ENCODE measurements at places on chromosomes 13 and 19.

- no peak for DNase-seq
Measured at GRCh38 chr13:21541980-21542379, 62.0 kb downstream of the MICU2 start.

DNA sequence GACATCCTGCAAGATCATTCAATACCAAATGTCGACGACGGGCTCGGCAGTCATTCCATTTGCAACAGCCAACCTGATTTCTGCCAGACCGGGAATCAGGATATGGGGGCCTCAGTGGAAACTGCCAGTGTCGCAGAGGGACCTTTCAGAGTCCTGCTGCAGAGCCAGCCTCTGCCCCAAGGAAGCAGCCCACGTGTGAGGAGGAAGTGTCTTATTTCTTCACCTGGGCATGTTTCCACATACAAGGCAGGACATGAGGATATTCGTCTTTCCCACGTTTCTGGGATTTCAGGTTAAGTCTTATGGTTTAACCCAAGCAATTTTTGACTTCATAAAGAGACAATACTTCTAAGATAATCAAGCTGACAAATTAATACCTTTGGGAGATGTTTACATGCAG, 69.9 kb downstream of the ABCC4 start:
- DNase-seq: no peak

DNA sequence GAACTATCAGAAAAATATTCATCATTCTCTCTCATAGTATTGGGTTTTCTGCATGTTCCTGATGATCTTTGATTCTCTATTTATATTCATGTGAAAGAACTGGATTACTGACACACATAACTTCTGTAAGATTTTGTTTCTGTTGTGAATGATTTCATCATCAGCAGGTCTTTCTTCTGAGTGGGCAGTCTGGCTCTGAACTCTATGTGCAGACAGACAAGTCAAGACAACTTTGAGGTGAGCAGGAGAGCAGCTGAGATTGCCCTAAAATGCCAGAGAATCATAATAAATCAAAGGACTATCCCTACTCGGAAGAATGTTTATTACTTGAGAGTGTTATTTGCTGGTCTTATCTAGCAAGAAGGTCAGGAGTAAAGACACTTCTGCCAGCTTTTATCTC, 652.1 kb upstream of the GPC6 start:
- DNase-seq: no peak

DNA sequence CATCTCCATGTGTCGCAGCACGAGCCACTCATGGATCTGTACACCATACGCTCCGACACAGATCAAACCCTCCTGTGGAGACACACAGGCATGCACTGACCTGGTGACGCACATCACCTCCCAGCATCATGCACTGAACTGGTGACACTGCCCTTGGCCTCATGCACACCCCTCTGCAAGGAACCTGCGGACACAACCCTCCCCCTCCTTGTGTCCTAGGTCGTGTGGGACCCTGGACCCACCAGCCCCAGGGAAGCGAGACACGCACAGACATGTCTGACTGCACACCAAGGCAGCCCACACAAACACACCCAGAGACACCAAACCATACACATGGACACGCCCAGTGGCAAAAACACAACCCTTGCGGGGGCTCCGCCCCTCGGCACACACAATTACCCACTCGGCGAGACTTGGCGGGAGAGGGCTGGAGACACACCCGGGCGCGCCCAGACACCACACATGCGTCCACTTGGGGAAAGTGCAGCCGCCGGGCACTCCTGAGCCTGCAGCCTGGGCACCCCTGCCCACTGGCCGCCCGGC, 2.0 kb upstream of the KCNN4 start:
- DNase-seq: no peak

GRCh38 chr13:39820606-39821005, 165.1 kb downstream of the COG6 start:
- DNase-seq: no peak

GRCh38 chr19:13646758-13647157, 117.6 kb upstream of the MRI1 start:
- DNase-seq: no peak

DNA sequence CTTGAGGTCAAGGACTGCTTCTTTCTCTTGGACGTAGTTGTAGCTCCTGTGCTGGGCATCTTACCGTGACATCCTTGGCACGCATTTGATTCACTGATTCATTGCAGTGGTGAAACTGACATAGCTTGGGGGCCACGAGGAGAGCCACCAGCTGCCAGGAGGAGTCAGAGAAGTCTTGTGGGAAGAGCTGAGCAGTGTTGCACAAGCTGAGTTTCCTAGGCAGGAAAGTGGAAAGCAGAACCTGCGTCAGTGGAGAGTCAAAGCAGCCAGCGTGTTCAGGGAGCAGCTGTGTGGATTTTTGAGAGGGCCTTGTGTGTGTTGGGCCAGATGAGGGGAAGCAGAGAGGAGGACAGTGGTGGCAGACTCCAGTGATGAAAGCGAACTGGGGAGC, 5.3 kb upstream of the GPR183 start:
- no peak for DNase-seq

DNA sequence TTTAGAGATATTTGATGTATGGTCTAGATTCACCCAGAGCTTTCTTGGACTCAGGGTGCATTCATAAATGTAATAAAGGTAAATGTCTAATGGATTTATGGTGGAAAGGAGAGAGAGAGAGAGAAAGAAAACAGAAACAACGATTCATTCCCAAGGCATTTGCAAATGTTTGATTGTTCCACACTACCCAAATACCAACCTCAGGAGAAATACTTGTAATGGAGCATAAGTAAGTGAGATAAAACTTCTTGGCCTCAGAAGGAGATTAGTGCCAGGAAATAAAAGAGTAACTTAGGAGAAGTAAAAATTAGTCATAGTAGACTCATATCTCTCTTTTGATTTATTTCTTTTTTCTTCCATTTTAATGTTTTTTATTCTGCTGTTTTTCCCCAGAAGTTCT, 40.6 kb upstream of the DGKH start:
- no peak for DNase-seq

DNA sequence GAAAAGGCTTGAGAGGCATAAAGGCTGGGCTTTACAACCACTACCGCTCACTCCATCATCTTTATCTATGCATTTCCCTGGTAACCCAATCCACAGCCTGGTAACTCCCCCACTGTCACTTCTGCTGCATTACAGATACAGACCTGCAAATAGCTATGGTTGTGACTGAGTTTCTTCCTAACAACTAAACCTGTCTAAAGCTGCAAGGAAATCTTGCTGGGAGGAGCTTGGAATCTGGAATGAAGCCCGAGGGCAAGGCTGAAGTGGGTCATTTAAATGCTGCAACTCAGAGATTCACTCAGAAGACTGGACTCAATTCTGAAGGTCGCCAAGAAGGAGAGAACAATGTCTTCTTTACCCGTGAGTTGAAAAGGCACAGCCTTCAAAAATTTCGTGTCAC, at the start of gene LGALS13:
TSS of gene LGALS13 (plus strand) at position 301 of the 400 bp plus-strand sequence. CDS start at position 346, 45 bp downstream.
- no peak for DNase-seq

DNA sequence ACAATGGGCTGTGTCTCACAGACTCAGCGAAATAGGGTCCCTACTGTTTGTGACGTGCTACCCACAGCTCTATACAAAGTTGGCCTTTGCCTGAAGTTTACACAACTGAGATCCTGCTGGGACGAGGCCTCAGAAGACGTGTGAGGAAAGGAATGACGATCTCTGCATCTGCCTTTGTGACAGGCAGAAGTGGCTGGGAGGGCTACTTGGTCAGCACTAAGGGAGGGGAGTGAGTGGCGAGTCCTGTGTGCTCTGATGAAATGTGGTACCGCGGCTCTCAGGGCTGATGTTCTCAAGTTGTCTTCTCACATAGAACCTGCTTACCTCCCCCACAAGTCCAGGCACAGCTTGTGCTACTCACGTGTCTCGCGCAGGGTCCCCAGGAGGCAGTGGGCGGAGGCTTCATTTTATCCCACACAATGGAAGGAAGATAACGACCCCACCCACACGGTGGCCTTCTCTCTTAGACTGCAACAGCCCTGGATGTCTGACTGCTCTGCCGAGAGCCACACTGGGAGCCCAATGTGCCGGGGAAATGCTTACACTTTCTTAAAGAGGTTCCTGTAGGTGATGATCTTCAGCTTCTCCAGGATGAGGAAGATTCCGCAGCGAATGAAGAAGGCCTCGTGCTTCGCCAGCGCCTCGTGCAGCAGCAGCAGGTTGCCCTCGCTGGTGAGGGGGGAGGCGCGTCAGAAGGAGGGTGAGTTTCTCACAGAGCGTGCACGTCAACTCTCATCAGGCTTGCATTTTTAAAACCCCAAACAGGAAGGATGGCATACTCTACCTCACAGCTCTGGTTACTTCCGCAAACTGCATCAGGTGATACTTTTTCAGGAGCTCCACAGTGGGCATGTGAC, 21.2 kb downstream of the PROZ start:
- DNase-seq: no peak

- DNase-seq: no peak
Measured at GRCh38 chr13:106445996-106446395, 89.5 kb downstream of the EFNB2 start.

- DNase-seq: no peak
Measured at GRCh38 chr19:51693260-51693659, at the start of gene SPACA6. Gene SPACA6, plus strand, starts transcription at chr19:51693330. Its CDS starts 197 bp downstream, at chr19:51693527.

- DNase-seq: no peak
Measured at GRCh38 chr13:43558326-43558725, 228.4 kb downstream of the ENOX1 start.

GRCh38 chr19:50668879-50669278, 19.6 kb downstream of the C19orf81 start:
- DNase-seq: no peak

DNA sequence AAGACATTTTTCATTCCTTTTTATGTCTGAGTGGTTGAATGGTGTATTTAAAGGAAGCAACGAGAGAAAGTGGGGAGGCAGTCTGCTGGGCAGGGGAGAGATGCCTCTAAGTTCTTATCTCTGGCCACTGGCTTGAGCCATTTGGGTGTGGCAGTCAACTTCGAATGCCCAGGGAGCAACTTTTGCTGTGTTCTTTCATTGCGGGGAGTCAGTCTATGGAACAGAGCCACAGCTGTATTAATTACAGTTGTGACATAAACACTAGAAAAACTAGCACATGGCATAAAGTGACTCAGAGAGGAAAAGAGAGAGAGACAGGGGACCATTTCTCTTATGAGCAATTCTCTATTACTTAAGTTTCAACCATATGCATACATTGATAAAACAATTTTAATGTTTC, 40.4 kb upstream of the PDCD5 start:
- DNase-seq: no peak

DNA sequence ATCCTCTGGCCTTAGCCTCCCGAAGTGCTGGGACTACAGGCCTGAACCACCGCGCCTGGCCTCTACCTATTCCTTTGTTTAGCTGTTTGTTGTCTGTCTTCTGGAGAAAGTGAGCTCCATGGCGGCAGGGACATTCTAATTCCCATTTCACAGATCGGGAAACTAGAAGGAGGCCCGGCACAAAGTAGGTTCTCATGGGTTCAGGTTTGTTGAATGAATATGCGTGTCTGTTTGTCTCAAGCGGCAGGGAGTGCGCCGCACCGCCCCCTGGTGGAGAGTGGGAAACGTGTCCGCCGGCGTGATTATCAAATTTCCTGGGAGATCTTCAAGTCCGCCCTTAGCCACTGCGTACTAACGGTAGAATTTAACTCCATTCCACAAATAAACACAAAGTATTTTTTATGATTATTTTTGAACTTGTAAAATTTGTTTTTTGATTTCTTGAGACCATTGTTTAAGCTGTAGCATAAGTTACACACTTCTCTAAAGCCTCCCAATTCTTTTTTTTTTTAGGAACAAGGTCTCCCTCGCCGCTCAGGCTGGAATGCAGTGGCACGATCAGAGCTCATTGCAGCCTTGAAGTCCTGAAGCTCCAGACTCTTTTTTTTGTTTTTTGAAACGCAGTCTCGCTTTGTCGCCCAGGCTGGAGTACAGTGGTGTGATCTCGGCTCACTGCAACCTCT, 8.9 kb upstream of the CCDC9 start:
- DNase-seq: peak; percentile 62

- no peak for DNase-seq
Measured at GRCh38 chr13:84025824-84026223, 143.6 kb upstream of the SLITRK1 start.

DNA sequence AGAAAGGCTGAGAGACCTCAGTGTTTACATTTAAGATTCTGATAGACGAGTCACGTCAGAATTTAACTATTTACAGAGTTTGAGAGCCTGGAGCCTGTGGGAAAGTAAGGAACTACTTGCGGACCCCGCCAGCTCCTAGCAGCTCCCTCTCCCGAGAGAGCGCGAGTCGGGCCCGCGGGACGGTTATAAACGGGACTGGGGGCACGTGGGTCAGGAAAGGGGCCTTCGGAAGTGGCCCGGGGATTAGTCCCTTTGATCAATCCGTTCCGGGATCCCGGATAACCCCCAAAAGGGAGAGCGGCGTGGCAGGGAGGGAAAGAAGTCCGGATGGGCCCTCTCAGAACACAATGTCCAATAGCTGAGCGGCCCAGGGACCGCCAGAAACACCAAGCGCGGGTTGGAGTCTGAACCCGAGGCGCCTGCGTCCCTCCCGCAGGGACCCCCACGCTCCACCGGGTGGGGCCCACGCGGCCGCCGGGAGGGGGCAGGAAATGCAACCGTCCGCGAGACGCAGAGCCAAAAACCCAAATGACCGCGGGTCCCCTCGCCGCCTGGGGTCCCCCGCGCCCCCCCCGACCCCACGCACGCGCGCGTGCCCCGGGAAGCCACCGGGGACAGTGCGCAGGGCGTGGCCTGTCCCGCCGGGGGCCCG, 3.6 kb downstream of the ZIC5 start:
- DNase-seq: no peak

DNA sequence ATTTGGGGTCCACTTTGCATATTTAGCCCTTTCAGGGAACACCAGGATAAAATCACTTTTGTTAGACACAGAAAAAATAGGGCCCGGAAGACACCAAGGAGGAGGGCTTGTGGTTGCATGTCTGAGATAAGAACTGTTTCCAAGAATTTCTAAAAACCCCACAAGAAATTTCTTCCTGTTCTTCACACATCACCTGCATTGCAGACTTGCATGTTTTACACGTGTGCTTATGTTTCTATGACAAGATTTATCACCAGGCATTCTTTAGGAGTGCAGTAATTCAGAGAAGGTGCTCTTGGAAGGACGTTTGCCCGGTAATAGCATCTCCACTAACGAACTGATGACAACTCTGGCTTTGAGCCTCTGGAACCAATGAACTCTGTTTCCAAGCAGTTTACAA, 7.1 kb upstream of the ACTL9 start:
- no peak for DNase-seq

- no peak for DNase-seq
Measured at GRCh38 chr13:26485786-26486185, 71.7 kb upstream of the WASF3 start.
